ENCODE measurements at places on chromosomes 16 and 17.

DNA sequence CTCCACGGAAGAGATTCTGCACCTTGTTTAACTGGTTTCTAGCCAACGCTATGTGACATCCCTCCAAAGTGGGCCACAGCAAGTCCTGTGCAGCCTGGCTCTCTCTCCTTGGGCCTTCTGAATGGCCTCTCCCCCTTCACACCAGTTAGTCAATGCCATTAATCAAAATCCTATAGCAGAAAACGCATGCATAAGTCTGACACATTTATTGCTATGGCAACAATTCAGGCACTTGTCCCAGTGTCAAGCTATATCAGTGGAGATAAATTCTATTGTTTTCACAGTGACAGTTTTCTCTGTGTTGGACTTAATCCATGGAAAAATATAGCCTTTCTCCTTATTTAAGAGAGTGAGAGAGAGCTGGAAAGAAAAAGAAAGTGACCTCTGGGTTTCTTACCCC, 87.2 kb upstream of the TOX3 start:
- peak; percentile 8 for DNase-seq

- DNase-seq: no peak
Measured at GRCh38 chr17:55783684-55784245, 32.9 kb downstream of the PCTP start.

GRCh38 chr16:81790830-81791435, 11.8 kb downstream of the PLCG2 start:
- no peak for DNase-seq

DNA sequence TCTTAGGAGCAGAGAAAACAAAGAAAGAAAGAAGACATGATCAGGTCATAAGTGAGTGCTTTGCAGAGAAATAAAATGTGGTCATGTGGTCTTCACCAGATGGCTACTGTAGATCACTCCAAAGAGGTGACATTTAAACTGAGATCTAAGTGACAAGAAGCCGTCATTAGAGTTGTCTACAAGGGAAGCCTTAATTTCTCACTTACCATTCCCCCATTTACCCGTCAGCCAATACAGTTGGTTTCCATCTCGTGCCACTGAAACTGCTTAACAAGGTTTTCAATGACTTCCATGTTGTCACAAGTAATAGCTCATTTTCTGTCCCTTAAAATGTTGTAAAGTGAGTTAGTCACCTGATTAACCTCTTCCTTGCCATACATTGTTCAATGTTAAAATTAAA, 6.4 kb upstream of the LYRM9 start:
- DNase-seq: no peak

DNA sequence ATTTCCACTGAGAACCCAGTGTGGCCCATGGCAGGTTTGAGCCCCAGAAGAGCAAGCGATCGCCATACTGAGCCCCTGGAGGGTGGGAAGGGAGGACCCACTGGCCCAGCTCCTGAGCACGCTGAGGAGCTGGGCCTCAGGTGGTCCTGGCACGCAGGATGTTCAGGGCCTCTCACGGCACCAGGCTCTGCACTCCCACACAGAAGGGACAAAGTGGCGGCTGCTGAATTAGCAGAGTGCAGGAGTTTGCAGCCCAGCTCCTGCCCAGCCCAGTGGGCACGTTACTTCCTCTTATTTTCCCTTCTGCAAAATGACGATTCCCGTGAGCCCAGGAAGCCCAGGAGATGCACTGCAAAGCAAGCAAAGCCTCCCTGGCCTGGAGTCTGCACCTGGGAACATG, 42.3 kb upstream of the MTSS2 start:
- DNase-seq: no peak

- no peak for DNase-seq
Measured at GRCh38 chr16:66287926-66288325, 78.6 kb upstream of the CDH5 start.

DNA sequence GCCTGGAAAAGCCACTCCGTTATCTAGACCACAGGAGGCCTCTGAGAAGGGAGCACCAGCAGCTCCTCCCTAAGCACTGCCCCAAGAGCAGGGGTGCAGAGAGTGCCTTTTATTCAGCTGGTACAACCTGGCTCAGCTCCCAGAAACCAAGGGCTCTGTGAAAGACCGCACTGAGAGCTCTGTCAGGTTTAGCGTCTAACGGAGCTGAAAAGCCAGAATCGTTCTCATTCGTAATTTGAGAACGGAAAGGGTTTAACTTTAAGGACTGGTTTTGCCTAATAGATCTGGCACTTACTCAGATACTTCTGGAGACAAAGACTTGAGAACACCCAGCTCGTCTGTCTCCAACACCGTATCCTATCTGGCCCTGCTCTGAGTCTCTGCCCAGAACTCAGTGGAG, 13.5 kb downstream of the MPG start:
- DNase-seq: no peak

- DNase-seq: peak; percentile 93
Measured at GRCh38 chr16:19804538-19805323, 79.9 kb downstream of the GPRC5B start.

DNA sequence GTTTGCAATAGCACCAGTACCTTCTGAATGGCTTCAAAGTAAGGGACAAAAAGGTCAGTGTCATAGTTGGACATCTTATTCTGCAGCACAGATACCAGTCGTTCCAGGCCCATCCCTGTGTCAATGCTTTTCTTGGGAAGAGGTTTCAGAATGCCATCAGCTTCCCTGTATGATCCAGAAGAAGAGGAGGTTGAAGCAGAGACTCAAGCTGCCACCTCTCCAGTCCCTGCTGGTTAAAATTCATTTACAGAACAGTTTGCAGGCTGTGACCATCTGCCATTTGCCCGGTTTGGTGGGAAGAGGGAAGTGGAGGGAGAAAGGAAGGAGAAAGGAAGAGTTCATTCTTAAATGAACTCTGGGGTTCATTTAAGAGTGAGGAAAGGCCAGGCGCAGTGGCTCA, 18.4 kb upstream of the EXOSC6 start:
- DNase-seq: no peak

DNA sequence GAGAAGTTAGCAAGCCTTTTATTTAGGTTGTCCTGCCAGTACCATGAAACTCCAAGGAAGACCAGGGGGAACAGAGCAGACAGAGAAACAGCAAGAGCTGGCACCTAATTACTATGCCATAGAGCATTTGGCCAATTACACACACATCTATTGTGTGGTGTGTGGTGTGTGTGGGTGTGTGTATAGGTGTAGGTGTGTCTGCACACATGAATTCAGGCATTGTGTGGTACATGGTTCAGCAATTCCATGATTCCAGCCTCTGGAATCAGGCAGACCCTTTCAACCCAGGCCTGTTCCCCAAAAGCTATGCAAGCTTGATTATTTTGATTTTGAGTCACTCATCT, 25.7 kb downstream of the IQCK start:
- DNase-seq: no peak

- no peak for DNase-seq
Measured at GRCh38 chr16:66713076-66713475, 16.5 kb upstream of the CMTM4 start.

GRCh38 chr16:88394426-88394825, 11.7 kb downstream of the ZNF469 start:
- no peak for DNase-seq

DNA sequence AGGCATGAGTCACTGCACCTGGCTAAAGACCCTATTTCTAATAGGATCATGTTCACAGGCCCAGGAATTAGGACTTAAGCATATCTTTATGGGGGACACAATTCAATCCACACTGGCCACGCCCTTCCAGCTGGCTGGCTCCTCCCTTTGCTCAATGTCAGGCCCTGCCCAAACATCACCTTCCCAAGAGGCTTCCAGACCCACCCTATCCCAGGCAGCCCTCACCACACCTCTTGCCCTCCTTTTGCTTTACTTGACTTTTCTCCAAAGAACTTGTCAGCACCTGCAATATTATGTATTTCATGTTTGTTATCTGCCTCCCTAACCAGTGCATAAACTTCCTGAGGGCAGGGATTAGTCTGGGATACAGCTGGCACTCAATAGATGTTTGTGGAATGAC, 109.6 kb upstream of the CDH5 start:
- no peak for DNase-seq

DNA sequence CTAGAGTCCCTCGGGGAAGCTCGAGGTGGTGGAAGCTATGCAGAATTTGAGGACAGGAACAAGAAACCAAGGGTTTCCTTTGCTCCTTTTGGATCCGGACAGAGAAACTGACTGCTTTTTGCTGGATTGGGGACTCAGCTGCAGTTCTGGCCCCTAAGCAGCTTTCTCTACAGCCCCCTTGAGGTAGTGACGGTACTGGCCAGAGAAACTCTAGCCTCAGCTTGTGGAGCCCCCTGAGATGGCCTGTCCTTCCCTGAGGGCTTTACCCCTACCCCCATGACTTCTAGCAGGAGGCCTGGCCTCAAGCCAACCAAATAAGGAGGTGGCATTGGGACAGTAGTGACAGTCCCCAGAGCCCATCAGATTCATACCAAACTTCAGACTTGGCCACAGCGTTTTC, 118.1 kb downstream of the IRX5 start:
- no peak for DNase-seq

GRCh38 chr16:19228575-19228974, 57.0 kb upstream of the CLEC19A start:
- no peak for DNase-seq

DNA sequence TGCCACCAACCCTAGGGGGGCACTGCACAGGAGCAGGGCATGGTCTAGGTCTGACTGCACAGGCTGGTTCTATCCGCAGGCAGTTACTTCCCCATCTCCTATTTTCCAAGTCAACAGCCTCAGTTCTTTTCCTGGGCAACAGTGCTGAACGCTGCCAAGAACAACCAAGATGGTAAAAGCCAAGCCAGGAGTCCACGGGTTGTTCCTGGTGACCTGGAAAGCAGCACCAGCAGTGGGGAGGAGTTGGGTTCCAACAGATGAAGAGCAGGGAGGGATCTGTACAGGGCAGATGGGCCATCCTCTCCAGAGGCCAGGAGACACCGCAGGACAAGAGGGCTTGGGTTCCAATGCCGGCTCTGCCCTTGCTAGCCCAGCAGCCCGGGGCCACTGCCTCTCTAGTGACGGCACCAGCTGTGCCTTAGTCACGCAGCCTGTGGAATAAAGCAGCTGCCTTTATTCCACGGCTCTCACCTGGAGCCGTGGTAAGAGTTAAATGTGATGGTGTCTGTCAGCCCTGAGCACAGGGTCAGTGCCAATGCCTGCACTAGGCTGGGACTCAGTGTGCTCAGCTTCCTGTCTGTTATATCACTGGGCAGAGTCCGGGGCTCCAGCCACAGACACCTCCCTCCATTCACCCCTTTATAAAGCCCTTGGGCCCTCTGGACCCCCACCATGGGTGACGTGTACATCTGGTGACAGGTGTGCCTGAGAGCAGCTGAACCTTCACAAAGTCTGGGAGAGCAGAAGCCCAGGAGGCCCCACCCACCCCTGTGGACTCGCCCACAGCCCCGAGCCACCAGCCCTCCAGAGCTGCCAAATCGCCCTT, 44.9 kb downstream of the MARF1 start:
- DNase-seq: no peak

GRCh38 chr16:58393138-58393504, 850 bp downstream of the GINS3 start:
- DNase-seq: no peak

DNA sequence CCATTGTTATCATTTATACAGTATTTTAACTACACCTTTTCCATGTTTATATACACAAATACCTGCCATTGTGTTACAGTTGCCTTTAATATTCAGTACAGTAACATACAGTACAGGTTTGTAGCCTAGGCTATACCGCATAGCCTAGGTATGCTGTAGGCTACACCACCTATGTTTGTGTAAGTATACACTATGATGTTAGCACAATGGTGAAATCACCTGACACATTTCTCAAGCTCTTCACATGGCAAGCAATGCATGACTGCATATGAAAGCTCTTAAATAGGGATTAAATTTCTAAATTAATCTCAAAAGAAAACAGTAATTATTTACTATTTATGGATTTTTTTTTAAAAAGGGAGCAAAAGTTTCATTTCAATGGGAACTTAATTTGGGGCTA, 12.0 kb downstream of the LRRC37B start:
- DNase-seq: no peak

DNA sequence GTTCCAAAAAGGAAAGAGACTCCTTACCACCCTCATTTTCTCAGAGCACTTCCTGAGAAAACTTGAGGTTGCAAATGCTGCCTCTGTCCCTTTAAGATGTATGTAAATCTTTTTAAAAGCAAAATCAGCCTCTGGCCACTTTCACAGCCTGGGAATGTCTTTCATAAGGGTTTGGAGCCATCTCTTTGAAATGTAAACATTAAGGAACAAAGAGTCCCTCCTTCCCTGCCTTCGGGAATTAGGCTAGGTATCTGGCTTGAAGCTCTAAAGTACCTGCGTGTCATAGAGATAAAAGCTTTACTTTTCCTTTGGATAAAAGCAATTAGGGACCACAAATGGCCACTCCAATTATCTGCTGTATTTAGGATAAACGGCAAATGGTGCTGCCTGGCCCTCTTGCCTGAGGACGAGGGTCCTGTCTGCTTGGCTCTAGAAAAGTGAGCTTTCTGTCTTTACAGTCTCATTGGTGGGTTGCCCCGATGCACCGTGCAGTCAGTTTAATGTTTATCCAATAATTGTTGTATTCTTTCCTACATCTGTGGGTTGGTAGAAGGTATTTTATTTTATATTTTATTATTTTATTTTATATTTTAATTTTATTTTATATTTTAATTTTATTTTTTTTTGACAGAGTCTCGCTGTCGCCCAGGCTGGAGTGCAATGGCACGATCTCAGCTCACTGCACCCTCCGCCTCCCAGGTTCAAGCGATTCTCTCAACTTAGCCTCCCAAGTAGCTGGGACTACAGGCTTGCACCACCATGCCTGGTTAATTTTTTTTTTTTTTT, 23.9 kb downstream of the NLRC3 start:
- DNase-seq: no peak

GRCh38 chr17:353213-353837, 718 bp upstream of the RPH3AL start:
- DNase-seq: no peak

DNA sequence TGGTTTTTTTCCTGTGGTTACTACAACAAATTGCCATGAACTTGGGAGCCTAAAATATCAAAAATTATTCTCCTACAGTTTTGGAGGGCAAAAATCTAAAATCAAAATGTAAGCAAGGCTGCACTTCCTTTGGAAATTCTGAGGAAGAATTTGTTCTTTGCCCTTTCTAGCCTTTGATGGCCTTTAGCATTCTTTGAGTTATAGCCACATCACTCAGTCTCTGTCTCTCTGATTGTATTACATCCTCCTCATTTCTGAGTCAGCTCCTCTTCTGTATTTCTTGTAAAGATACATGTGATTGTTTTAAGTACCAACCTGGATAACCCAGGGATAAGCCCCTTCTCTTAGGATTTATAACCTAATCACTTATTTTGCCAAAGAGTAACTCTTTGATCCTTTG, 282.0 kb downstream of the BCAS3 start:
- DNase-seq: no peak

- DNase-seq: no peak
Measured at GRCh38 chr17:58232707-58233156, 5.7 kb upstream of the LPO start.

GRCh38 chr16:20391045-20391444, 13.5 kb downstream of the PDILT start:
- no peak for DNase-seq

GRCh38 chr17:39563476-39563875, 44.2 kb downstream of the NEUROD2 start:
- peak; percentile 18 for DNase-seq

All from NCI-H1417 treated with DMSO at 0.1 percent for 48 hours (cell line).